ENCODE measurements at places on chromosomes 7 and 10.

DNA sequence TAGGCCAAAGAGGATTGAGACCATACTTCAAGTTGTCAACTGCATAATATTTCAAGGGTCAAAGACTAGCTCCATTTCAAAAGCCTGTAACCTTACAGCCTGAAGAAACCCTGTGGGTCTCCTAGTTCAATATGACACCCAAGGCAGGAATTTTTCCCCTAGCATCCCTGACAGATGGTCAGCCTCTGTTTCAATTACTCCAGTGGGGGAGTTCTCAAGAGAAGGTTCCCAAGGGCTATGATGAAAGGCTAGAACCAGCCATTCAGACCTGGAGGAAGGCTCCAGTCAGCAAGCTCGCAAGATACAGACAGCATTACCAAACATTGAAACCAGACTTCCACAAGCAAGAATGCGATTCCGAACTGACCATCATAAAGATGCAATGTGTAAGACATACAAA, 1.6 kb downstream of the HTR7 start:
- DNase-seq: no peak

- DNase-seq: no peak
These were observed 64.5 kb downstream of the VWA2 start for GRCh38 chr10:114303556-114303955.

DNA sequence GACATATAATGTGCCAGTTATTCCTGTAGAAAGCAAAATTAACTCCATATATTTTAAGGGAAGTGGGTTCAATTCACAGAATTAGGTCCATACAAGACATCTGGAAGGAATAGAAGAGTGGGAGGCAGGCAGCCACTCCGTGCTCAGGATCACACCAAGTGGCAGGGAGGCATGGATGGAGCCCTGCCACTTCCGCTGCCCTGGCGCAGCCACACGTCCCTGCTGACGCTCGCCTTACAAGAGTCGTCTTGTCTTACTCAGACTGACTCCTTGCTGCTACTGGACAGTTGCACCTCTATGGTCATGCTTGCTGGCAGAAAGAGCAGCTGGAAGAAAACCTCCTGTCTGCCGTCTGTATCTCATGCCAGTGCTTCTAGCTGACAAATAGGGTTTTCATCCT, 579.9 kb upstream of the POM121L12 start:
- no peak for DNase-seq

GRCh38 chr7:82745117-82745516, 301.5 kb upstream of the CACNA2D1 start:
- no peak for DNase-seq

- DNase-seq: no peak
These were observed 60.4 kb downstream of the INPP5F start for GRCh38 chr10:119786117-119786769.

DNA sequence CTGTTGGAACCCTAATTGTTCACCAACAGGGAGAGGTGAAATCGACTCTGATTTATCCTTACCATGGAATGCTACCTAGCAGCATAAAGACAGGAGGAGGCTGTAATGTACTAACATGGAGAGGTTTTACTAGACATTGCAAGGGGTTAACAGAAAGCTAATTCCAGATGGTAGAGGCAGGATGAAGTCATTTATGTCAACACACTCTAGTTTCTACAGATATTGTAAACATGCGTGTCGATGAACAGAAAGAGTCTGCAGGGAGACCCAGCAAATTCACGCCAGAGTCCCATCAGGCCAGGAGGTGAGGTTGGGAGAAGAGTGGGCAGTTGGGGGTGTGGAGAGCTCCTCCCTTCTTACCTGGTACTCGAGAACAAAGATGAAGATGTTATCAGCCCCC, 7.0 kb downstream of the NPC1L1 start:
- DNase-seq: no peak

- no peak for DNase-seq
These were observed 72.9 kb downstream of the ATE1 start for GRCh38 chr10:121854809-121855445.

DNA sequence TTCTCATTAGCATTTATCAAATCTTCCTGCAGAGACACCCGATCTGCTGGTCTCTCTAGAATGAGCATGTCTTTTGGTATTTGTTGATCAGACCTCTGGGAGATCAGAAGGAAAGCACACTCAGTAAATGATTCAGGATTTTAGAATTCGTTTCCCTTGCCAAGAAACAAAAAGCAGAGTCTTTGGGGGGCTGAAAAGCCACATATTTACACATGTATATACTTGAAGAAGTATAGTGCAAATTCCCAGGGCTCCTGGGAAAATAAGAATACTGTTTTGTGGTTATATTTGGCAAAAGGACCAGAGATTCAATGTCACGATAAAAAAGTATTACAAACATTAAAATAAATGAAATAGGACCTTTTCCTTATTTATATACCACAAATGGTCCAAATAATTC, 100.2 kb downstream of the AGMO start:
- no peak for DNase-seq

- DNase-seq: no peak
These were observed 4.1 kb downstream of the JCAD start for GRCh38 chr10:30055226-30055662.

- no peak for DNase-seq
These were observed 49.9 kb downstream of the CDHR3 start for GRCh38 chr7:106012935-106013439.

DNA sequence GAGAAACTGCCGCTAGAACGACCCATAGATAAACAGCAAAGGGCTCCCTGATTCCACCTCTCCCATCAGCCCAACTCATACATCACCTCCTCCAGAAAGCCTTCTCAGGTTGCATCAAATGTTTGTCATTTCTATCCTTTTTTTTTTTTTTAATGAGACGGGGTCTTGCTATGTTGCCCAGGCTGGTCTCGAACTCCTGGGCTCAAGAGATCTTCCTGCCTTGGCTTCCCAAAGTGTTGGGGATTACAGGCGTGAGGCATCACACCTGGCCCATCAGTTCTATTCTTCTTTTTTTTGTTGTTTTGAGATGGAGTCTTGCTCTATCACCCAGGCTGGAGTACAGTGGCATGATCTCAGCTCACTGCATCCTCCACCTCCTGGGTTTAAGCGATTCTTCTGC, 7.0 kb downstream of the SPACDR start:
- DNase-seq: no peak

DNA sequence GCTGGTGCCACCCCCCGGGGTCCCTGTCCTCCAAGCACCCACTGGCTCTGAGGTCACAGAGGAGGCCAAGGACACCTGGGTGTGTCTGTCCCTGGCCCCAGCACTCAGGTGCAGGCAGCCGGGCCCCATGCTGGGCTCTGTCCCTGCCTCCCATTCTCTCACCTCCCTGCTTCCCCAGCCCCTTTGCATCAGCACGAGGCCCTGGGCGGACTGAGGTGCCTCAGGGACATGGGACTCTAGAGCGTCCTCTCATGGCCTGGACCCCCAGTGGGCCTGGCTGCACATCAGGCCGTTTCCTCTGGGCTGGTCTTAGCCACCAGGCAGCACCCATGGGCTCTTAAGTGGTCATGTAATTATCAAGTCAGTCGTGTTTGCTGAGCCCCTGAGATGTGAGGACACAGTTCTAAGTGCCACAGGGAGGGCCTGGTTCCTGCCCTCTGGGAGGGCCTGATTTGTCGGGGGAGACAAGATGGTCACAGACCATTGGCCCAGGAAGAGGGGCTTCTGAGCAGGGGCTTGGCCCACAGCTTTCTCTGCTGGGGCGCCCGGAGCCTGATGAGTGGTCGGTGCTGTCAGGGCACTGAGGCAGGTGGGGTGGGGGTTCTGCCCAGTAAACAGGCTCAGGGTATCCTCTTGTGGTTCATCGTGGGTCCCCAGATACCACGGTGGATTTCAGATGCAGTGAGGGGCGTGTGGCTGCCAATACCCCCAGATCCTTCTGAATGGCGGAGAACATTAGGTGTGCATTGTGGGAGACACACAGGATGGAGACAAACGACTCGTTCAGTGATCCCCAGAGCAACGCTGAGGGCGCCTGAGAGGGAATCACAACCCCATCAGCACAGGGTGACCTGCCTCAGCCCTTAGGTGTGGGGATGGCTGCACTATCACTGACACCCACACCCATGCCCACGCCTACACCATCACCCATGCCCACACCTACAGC, 152.5 kb downstream of the WDR37 start:
- DNase-seq: no peak

- DNase-seq: no peak
These were observed 31.9 kb upstream of the SMKR1 start for GRCh38 chr7:129470411-129470810.

GRCh38 chr10:109348324-109348723, 575.0 kb downstream of the XPNPEP1 start:
- DNase-seq: no peak

DNA sequence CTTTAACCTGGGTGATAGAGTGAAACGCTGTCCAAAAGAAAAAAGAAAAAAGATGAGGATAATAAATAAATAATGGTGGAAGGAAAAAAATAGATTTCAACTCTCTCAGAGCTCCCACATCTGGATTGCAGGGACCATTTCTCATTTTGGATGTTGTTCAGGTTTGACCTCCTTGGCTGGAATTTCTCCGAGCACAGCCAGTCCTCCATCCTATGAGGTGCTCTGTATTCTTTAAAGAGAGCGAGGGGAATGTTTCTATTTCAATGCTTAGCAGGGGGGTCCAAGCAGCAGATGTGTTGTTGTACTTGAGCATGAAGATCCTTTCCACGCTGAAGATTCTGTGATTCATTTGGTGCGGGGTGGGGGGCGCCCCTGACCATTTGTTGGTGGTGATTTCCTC, 17.7 kb upstream of the SEPHS1 start:
- no peak for DNase-seq

DNA sequence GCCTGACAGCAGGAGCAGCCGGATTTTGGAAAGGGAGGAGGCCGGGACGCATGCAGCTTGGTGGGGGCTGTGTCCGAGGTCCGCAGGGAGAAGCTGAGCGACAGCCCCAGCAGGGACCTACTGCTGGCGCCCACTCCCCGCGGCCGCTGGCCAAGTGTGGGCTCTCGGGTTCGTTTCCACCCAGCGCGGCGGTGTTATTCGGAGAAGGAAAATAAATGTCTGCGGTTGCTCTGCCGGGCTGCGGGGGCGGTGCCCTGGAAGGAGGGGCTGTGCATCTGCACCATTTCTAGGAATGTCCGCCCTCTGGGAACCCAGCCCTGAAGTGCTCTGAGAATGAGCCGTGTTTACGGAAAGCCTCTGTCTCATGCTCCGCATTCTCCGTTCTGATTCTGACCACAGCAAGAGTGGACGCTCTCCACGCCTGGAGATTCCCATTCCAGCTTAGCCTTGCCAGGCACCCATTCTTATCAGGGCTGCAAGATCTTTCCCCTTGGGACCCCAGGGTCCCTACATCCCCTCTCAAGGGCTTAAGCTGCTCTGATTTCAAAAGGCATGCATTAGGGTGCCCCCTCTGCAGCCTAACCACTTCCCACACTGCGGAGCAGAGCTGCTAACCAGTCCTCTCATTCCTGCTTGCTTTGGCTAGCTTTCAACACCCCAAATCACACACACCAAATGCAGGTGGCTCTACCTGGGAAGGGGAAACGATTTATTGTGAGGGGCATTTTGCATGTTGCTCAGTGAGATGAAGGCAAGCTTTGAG, 256.6 kb upstream of the GLI3 start:
- DNase-seq: no peak

GRCh38 chr7:1750541-1751021, 80.5 kb downstream of the ELFN1 start:
- DNase-seq: no peak

GRCh38 chr7:2959103-2959680, 84.5 kb downstream of the CARD11 start:
- DNase-seq: no peak

DNA sequence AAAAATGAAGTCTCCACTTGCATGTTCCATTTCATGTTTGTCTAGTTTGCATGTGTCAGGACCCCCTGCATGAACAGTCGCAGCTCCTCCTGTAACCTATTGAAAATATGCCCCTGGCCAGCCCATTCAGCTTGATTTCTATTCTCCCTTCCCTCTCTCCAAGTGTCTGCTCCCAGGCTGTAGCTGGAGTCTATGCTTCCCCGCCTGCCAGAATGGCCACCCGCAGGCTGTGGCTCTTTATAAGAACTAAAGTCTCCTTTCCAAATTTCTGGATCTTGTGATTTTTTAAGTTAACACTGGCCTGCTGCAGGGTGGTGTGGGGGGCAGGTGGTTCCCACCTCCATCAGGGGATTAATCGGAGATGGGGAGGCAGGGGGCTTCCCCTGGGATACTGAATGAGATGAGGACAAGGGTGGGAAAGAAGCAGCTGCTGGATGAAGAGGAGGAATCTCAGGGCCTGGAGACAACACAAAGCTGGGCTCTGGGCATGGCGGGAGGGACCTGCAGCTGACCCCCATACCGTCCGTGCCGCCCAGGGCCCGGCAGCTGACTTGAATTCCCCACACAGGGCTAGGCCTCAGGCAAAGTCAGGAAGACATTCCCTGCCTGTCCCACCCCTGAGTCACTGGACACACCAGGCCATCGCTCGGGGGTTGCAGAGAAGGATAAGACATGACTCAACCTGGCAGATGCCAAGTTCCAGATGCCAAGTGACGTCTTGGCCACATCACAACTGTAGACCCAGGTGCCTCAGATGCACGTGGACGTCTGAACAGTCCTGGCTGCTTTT, 399.5 kb upstream of the FOXK1 start:
- no peak for DNase-seq

DNA sequence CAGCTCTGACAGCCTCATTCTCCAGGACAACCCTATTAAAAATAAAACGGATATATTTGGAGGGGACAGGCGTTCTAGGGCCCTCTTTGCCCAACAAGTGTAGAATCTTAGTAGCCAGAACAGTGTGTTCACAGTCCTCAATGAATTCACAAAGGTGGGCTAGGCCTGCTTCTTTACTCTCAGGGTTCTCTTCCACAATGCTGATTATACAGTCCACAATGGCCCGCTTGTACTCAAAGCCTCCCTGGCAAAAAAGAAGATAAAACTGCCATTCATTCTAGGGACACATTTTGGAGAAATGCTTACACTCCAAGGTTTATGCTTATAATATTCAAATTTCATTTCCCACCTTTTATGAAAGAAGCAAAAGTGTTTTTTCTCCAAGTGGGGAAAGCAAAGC, 62.6 kb downstream of the MEST start:
- DNase-seq: no peak

DNA sequence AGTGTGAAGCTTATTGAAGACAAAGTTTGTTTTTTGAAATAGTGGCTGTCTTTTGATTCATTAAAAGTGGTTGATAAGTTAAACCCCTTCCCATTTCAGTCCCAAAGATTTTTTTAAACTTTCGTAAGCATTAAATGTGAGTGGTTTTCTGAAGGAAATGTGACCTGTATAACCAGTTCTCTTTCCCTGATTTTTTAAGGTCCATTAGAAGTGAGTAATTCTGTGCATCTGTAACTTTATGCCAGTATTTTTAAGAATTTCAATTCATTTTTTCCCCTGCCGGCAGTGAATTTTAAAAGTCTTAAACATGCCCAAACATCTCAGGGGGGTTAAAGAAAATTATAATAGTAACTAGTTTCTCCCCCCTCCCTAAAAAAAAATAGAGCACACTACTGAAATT, 254.6 kb upstream of the SP8 start:
- DNase-seq: no peak

DNA sequence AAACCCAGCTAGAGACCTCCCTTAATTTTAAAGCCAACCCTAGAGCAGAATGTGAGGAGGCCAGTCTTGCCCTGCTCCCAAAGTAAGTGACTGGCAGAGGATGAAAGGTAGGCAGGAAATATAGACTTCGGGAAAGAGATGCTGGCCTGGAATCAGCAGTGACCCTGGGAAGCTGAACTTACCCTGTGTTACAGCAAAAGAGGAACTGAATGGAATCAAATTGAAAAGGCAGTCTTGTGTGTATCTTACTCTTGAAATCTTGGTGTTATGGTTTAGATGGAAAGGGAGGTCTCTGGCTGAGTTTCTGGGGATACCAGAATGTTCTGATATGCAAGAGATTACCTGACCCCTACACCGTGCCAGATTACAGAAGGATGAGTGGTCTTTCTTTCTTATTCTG, 7.9 kb upstream of the CFAP43 start:
- no peak for DNase-seq

All from stimulated activated CD4-positive, alpha-beta T cell treated with anti-CD3 and anti-CD28 coated beads, Interleukin-1b, Interleukin-23, amount 100 ng/mL, for 1 hour (primary cell).